Activated CD8-positive, alpha-beta T cell treated with anti-CD3 and anti-CD28 coated beads, Interleukin-2, amount 10 ng/mL, durations not matched to agents 7 days and 5 days (primary cell): ENCODE measurements at places on chromosomes 5 and 9.

GRCh38 chr9:135848341-135849047 is 58.9 kb downstream of the CAMSAP1 start:
- no peak for DNase-seq

DNA sequence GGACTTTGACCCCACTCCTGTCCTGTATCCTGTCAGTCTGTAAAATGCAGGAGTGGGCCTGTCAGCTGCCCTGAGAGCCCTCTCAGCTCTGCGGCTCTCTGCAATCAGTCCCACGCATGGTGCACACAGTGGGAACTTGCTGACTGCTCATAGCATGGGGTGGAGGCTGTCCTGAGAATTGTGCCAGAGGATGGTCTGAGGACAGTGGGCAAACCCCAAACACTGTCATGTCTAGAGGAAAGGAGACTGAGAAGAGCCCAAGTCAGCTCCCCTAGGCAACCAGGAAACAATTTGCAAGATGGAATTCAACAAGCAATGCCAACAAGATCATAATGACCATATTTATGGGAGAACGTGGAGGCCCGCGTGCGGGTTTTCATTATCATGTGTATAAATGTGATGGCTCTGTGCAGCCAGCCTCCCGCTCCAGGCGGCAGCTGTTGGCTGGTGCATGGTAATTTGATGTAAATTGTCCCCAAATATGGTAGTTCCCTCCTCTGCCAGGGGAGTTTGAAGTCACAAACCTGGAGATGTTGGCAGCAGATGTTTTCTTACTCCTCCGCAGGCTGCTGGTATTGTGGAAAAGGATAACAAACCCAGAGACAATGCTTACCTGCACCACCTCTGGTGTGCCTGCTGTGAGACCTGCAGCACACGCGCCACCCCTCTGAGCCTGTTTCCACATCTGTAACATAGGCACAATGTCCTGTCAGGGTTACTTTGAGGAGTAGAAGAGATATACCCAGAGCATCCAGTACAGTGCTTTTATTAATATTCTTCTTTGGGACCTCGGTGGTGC is 39.8 kb upstream of the ALDH1B1 start:
- no peak for DNase-seq

DNA sequence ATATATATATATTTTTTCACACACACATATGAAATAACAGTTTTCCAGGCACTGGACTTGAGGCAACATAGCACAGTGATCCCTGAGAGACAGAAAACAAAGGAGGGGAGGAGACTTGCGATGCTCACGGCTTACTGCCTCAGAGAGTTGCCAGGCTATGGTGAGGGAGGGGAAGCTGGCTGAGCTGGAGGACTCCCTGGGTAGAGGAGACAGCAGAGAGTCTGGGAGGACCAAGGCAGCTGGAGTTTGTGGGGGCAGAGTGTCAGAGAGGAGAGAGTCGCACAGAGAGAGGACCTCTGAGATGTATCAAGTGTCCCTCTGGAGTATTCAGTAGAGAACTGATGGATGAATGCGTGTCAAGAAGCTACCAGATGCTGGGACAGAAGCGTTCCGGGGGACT is 23.1 kb upstream of the QSOX2 start:
- no peak for DNase-seq

DNA sequence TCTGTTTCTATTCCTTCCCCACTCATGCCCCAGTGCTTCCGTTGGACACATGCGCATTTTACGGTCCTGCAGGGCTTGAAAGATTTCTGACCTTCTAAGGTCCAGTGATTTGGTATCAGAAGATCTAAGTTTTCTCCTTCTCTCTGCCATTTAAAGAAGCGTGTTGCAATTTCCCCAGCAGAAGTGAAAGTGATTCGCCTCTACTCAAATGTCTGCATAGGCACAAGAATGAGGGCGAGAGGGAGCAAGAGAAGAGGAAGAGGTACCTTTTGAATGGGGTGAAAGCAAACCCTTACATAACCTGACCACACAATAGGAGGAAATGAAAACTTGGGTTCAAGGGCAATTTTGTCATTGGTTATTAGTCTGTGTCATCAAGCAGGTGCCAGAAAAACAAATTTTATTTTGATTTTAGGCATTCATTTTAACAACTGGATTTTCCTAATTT is 31.7 kb upstream of the NR3C1 start:
- peak; percentile 56 for DNase-seq

DNA sequence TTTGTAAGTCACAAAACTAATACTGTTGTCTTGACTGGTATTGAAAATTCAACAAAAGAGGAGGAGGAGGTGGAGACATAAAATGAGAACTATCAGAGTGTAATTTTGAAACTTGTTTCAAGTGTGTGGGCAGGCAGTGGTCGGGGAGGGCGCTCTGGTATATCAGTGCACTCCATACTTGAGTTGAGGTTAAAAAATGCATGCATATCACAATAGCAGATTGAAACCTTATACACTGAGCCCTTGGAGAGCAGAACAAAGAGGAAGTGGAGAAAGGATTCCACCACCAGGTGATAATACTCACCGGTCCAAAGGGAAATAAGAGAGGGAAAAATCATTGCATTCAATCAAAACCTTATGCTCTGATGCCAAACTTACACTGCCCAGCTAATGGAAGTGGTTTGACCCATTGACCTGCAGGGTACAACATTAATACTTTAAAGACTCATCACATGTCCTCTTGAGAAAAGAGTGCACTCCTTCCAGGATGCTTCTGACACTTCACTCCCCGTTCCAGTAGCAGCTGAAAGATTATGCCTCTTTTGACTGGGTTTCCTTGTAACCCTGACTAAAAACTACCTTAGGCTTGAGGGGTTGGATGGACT is 79.5 kb upstream of the FAM169A start:
- DNase-seq = peak; percentile 38

GRCh38 chr5:39808656-39809055 is 383.9 kb upstream of the DAB2 start:
- DNase-seq = no peak

DNA sequence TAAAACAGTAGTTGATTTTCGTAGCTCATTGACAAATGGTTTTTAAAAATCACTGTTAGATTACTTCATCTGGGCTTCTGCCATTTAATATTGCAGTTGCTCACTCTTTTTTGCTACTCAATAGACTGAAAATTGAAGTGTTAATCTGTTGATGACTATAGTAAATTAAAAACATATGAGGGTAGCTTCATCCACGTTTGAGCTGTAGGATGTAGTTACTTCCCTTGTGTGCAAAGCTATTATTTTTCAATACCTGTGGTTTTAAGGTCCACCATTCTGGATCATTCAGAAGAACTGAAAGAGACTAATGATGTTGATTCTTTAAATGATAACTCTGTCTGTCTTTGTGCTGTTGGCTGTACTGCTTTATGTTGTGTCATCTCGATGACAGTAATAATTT is 74.7 kb downstream of the LNPEP start:
- DNase-seq = no peak

DNA sequence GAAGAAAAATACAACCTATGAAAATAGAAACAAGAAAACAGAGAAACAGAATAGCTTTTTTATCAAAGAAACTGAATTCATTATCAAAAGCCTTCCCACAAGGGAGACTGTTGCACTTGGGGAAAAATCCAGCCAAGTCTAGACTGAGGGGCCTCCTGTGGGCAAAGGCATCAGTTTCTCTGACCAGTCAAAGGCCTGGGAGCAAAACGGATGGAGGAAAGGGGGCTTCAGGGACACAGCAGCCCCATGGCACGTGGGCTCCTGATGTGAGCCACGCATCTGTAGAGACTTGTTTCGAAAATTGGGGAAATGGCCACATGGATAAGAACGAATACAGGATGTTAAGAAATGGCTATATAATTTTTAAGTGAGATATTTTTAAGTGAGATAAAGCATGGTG is 21.1 kb downstream of the ZDHHC11B start:
- peak; percentile 12 for DNase-seq

DNA sequence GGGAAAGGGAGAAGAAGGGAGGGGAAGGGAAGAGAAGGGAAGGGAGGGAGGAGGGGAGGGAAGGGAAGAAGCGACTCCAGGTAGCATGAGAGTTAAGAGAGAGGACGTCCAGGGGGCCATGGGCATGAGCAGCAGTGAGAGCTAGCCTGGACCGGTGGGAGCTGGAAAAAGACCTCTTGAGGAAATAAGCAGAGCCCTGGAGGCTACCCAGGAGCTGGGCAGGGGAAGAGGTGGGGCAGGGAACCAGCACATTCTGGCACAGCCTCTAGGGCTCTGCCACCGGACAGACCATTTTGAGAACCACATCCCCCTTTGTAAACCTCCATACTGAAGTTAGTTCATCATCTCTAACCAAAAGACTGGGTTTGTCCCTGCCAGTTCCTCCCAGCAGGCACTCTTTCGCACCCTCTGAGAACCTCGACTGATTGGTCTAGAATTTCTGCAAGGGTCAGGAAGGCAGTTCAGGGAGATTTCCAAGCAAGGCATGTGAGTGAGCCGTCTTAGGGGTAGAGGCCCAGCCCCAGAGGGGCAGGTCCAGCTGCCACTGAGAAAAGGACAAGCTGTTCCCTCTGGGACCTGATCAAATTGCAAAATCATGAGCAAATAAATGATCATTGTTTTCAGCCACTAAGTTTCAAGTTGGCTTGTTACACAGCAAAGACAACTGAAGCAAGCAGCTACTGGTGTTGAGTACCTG is 11.6 kb downstream of the NAIF1 start:
- DNase-seq = no peak

- DNase-seq = no peak
Measured at GRCh38 chr9:105690742-105691141, 3.6 kb upstream of the TMEM38B start.

DNA sequence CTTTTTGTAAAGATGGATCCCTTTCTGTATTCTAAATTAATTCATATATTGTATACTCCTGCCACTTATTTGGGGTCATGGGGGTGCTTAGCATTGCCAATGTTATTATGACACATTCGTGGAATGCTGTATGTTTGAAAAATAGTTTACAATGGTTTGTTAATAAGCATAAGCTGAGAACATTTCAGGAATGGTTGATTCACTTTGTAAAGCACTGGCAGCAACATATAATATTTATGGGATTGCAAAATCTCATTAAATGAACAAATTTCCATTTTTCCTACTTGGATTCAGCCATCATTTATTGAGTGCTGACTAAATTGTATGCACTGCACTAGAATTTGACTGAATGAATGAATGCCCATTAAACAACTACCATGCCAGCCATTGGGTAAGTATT is 215.2 kb upstream of the KLF4 start:
- no peak for DNase-seq

DNA sequence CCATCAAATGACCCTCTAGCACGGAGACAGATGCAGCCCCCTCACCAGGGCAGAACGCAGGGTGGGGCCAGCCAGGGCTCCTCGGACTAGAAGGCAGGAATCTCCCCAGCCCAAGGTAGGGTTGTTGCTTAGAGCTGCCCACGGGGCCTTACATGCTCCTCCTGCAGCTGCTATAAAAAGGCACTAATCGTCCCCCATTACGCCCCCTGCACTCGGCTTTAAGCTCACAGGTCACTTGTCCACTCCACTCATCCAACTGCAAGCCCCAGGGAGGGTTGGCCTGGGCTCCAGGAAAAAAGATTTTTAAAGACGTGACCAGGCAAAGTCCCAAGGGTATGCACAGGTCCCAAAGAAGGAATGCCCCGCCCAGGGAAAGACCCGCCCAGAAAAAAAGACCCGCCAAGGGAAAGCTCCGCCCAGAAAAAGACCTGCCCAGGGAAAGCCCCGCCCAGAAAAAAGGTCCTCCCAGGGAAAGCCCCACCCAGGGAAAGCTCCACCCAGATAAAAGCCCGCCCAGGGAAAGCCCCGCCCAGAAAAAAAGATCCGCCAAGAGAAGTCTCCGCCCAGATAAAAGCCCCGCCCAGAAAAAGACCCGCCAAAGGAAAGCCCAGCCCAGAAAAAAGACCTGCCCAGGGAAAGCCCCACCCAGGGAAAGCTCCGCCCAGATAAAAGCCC is 11.1 kb downstream of the GRIN1 start:
- peak; percentile 50 for DNase-seq

GRCh38 chr5:135670588-135670987 is 91.8 kb upstream of the CXCL14 start:
- DNase-seq = no peak

- DNase-seq = no peak
Measured at GRCh38 chr9:109256336-109256735, 64.5 kb downstream of the EPB41L4B start.

GRCh38 chr5:89968958-89969381 is 440.6 kb downstream of the CETN3 start:
- DNase-seq = no peak

DNA sequence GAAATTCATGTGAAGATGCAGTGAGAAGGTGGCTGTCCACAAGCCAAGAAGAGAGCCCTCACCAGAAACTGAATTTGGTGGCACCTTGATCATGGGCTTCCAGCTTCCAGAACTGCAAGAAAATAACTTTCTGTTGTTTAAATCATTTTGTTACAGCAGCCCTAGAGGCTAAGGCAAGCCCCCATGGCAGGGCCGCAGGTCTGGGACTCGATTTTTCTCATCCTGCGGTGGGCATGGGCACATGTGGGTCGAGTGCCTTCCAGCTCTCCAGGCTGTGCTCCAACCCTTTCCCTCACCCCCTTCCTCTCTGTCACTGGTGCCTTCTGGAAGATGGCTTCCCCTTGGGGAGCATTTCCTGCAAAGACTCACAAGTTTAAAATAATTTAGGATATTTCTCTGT is 40.7 kb downstream of the AHRR start:
- no peak for DNase-seq

DNA sequence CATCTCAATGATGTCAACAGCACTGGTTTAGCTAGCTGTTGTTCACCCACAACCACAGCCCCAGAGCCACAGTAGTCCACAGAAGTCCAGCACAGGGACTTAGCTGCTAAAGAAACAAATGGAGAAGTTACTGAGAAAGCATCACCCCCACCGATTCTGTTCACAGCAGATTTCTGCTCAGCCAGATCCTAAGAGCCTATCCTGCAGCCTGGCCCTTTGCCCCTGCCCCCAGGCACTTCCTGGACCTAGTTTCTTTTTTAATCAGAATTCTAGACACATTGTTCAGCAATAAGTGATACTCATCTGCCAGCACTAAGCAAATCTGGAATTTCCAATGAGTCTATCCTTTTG is 7.4 kb downstream of the B4GALT1 start:
- DNase-seq = peak; percentile 69

GRCh38 chr5:170892196-170892595 is 30.4 kb downstream of the RANBP17 start:
- DNase-seq = no peak

GRCh38 chr5:298737-299125 is 22.8 kb upstream of the AHRR start:
- no peak for DNase-seq

DNA sequence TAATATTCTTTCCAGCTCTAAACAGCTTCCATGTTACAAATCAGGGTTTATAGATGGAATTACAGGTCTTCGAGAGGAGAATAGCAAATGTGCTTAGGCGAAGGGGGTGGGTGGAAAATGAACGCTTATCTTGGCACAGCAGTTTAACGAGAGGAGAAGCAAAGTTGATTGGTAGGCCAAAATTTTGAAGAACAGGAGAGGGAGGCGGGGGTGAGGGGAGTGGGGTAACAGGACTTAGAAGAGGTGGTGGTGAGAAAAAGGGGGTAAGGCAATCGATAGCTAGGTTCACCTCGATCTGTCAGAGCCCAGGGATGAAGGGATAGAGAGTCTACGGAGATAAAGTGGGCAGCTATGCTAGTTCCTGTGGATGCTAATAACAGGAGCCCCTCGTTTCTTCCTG is 764 bp downstream of the ANKRA2 start:
- peak; percentile 30 for DNase-seq

- no peak for DNase-seq
Measured at GRCh38 chr9:101925498-101925897, 187.1 kb upstream of the GRIN3A start.
